Stimulated activated naive CD8-positive, alpha-beta T cell treated with anti-CD3 and anti-CD28 coated beads, Interleukin-15, Interleukin-2, amounts not matched to agents 100 U/mL and 50 U/mL, for 24 hours (primary cell): ENCODE measurements at places on chromosomes 13 and 19.

- no peak for DNase-seq
These were observed 66.8 kb downstream of the TDRD3 start for GRCh38 chr13:60463787-60464186.

GRCh38 chr13:100333141-100333540 lies 244.2 kb downstream of the PCCA start:
- DNase-seq: no peak

DNA sequence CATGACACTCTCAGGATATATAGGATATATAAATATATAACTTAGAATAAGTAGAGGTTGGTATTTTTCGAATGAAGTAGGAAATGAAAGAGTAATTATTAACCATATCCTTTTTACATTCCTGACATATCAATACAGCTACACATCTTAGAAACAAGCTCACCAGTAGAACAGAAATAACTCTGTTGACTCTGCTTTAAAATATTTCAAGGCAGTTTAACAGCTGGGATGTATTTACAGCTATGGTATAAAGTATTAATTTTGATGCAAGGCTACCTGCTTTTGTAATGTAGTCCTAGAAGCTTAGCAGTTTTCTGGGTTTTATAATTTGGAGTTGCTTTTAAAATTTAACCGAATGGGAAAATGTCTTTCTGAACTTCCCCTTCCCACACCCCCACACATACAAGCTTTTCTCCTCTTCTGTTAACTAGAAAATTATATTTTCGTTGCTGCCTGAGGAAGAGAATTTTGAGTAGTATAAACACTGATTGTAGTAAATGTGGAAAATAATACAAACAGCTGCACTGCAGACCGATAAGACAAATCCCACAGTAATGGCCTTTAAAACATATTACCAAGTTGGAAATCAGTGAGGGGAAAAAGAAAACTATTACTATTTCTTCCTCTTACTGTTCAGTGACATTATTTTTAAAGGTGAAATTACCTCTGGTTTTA lies 147.7 kb downstream of the GGACT start:
- no peak for DNase-seq

- DNase-seq: no peak
These were observed 10.1 kb downstream of the PRR36 start for GRCh38 chr19:7863971-7864689.

DNA sequence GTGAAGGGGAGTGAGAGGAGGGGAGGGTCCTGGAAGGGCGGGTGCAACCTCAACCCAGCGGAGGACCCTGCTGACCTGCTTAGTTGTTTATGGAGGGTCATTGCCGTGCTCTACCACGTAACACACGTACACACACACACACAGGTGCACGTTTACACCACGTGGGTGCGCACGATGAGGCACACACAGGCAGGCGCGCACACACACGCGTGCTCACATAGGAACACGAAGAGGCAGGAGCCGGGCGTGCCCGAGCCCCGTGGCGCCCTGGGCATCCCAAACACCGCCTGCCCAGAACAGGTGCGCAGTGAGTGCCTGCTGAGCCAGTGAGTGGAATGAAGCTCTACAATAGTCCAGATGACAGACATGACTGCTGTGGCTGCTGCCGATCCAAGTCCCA lies 11.2 kb upstream of the MADCAM1 start:
- DNase-seq: no peak

- DNase-seq: no peak
These were observed 5.5 kb downstream of the PDE4C start for GRCh38 chr19:18220632-18221275.

DNA sequence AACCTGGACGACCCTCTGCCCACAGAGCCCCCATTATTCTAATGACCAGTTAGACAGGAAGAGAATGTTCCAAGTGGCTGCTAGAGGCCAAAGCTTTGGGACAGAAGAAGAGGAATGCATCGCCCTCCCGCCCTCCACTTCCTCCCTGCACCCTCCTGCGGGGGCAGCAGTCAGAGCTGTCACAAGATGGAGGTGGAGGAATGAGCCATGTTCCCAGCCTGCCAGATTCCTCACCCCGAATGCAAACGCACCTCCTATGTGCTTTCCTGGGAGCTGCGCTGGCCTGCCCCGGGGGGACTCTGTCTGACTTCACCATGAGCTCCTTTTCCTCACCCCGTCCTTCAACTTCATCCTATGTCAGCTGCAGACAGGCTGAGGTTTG lies 1.7 kb downstream of the YJEFN3 start:
- DNase-seq: no peak

DNA sequence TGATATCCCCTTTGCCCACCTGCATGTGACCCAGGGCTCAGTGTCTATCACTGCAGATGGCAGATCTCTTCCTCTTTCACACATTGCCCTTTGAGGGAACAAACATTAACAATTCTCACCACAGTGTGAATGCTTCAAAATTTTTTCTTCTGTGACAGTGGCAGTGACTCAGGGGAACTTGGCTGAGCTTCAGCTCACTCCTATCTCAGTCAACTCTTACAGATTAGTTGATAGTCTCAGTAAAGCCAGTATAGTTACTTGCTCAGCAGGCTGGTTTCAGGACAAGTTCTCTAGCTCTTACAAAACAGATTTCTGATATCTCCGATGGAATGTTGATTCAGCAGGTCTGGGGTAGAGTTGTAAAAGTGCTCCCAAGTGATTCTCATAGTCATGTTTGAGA lies 166.9 kb downstream of the DLEU7 start:
- no peak for DNase-seq

DNA sequence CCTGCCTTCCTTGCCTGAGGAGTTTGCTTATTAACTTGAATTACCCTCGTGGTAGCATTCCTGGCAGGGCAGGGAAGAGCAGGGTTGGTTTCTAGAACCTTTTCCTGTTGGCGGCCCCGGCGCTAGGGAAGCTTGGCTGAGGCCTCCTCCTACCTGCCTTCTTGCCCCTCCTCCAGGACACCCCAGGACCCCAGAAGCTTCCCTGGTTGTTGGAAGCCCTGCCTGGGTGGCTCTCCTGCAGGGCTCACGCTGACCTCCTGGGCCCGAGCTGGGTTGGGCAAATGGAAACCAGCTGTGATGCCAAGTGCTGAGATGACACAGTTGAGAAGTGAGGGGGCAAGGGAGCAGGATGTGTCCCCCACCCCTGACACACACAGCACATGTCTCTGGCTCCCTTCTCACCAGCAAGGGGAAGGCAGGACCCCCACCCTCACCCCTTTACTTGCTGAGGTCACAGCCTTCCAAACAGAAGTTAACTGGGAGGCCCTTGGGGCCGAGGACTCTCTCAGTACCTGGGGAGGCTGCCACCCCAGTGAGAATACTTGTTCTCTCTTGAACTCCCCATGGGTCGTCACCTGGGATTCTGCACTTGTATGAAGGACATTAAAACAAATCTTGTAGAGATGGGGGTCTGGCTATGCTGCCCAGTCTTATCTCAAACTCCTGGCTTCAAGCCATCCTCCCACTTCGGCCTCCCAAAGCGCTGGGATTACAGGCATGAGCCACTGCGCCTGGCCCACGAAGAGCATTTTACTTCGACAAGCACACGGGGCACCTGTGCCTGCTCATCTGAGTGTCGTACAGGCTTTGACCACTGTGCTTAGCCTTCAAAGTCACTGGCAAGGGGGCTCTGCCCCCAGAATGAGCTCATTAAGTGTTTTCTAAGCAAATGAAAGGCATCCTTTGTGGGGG lies 10.5 kb downstream of the CEBPA start:
- no peak for DNase-seq
